ENCODE measurements at places on chromosomes 11 and 22.
A peak's percentile ranks its signal among the peaks of the same experiment; 100 is the strongest.

DNA sequence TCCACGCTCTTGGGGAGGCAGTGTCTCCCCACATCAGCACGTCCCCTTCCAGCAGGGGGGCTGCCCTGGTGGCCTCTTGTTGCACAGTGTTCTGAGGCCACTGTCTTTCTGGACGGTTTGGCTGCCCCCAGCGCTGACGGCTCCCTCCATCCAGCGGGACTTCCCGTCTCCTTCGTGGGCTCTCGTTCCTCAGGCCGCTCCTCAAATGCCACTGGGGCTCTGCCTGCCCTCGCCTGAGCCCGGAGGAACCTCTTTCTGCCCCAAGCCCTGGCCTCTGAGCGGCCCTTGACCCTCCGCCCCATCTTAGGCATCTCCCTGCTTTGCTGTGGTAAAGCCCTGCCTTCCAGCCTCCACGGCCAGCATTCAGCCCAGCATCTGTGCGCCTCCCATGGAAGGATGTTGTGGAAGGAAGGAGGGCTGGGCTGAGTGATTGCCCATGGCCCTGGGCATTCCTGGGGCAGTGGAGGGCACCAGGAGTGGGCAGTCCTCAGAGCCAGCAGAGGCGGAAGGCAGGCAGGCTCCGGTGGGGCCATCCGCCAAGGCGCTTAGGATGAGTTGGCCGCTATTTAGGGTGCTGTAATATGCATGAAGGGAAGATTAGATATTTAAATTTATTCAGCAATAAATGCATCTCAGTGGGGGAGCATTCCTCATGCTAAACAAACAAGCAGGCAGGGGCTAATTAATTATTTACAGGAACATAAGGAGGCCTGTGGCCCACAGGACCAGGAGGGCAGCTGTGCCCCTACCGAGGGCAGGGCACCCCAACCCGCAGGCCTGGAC, 17.8 kb downstream of the OTUB1 start:
- no peak for DNase-seq

DNA sequence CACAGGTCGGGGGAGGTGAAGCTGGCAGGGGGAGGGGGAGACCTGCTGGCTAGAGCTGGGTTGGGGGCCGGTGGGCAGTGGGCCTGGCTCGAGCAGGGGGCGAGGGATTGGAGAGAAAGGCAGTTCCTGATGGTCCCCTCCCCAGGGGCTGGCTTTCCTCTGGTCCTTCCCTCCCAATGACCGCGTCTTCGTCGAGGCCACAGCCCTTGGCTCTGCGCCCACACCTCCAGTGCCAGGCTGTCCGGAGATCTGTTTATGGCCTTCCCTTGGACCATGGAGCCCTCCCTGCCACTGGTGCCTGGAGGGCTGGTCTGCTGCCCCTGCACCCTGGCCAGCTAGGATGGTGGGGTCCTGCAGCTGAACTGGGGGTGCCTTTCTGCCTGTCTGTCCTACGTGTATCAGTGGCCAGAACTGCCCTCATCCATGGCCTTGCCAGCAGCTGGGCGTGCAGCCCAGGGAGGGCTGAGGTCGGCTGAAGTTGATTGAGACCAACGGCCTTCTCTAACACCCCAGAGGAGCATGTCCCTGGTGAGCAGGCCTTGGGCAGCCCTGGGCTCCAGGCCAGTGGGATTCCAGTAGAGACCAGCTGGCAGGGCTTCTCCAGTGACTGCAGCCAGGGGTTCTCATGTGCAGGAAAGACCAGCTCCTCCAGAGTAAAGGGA, 12.3 kb downstream of the TANGO2 start:
- no peak for DNase-seq

- no peak for DNase-seq
Observed at GRCh38 chr11:109680127-109680526, 258.1 kb downstream of the C11orf87 start.

DNA sequence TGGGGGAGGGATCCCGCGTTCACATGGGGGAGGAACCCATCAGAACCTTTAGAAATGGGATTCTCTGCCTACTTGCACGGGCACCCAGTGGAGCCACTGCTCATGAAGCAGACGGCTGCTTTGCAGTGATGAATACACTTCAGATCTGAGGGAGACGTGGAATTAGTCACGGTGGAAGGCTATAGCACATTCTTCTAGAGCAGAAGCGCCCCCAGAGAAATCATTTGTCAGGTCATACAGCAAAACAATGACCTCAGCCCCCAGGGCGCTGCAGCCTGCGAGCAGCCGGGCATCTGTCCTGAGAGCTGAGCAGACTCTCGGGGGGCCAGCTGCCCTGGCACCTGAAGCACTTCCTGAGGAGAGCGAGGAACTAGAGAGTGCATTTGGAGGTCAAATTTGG, 12.7 kb downstream of the TP53AIP1 start:
- no peak for DNase-seq

DNA sequence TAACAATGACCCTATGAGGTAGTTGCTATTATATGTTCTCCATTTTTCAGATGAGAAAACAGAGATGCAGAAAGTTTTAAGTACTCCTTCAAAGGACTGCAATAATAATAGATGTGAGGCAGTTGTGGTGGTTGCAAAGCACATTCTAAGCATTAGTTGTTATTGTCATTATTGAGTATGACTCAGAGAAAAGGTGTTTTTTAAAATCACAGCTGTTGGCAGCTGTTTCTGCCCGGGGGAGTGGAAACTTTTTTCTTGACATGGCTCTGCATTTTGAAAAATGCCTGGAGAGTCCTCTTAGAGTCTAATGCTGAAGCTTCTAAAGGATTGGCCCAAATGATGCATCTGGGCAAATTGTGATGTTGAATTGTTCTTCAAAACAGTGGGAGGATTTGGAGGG, 244.5 kb upstream of the MPPED2 start:
- DNase-seq, result no peak

- DNase-seq, result no peak
Observed at GRCh38 chr11:23221366-23221765, 361.1 kb upstream of the CCDC179 start.

DNA sequence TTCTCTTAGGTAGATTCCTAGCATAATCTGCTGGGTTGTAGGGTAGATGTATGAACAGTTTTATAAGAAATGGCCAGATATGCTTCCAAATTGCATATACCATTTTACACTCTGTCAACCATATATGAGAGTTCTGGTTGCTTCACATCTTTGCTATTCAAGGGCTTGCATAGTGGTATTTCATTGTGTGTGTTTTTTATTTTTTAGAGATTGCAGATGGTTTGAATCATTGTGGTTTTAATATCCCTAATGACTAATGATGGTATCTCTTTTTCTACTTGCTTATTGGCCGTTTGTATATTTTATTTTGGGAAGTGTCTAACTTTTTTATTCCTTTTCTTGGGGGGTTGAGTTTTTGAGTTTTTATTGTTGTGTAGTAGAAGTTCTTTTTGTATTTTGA, 26.9 kb downstream of the RNF214 start:
- DNase-seq, result no peak

GRCh38 chr11:113394919-113395318, 7.3 kb downstream of the ANKK1 start:
- DNase-seq, result no peak

DNA sequence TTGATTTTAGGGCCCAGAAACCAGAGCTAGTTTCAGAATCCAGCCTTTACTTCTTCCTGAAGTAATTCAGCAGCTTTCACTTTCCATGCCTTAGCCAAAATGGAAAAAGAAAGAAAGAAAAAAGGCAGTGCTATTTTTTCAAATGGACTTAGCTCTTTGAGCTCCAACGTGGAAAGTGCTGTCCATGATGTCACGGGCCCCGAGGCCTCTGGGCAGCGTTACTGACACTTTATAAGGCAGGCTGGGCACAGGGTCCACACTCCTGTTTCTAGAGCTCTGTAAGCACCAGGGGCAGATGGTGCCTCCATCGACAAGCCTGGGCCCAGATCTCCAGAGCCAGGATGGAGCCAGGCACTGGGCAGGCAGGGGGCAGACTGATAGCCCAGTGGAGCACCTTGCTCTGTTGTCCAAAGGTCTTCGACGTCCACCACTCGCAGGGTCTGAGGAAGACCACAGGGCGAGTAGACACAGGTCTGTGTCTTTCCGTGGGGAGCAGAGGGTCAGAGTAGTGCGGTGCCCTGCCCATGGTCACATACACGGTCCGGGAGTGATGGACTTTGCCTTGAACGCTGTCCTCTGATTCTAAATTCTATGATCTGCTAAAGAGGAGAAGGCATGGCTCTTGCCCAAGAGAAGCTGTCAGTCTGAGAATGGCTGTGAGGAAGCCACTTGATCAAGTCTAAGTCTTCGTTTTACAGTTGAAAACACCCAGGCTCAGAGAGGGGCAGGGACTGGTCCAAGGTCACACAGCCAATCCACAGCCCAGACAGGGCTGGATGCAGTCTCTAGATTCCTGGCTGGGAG, 22.0 kb upstream of the WNT11 start:
- DNase-seq, result no peak

GRCh38 chr11:21896216-21896615, 296.7 kb upstream of the ANO5 start:
- peak; percentile 46 for DNase-seq

- no peak for DNase-seq
Observed at GRCh38 chr11:117668321-117668751, 128.7 kb downstream of the DSCAML1 start.

DNA sequence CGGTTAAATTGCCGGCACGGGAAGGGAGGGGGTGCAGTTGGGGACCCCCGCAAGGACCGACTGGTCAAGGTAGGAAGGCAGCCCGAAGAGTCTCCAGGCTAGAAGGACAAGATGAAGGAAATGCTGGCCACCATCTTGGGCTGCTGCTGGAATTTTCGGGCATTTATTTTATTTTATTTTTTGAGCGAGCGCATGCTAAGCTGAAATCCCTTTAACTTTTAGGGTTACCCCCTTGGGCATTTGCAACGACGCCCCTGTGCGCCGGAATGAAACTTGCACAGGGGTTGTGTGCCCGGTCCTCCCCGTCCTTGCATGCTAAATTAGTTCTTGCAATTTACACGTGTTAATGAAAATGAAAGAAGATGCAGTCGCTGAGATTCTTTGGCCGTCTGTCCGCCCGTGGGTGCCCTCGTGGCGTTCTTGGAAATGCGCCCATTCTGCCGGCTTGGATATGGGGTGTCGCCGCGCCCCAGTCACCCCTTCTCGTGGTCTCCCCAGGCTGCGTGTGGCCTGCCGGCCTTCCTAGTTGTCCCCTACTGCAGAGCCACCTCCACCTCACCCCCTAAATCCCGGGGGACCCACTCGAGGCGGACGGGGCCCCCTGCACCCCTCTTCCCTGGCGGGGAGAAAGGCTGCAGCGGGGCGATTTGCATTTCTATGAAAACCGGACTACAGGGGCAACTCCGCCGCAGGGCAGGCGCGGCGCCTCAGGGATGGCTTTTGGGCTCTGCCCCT, 529 bp upstream of the CCND1 start:
- no peak for DNase-seq

GRCh38 chr11:34425867-34426266, 12.9 kb upstream of the CAT start:
- DNase-seq, result no peak

GRCh38 chr11:73091521-73092305, 50.4 kb downstream of the FCHSD2 start:
- DNase-seq, result no peak

DNA sequence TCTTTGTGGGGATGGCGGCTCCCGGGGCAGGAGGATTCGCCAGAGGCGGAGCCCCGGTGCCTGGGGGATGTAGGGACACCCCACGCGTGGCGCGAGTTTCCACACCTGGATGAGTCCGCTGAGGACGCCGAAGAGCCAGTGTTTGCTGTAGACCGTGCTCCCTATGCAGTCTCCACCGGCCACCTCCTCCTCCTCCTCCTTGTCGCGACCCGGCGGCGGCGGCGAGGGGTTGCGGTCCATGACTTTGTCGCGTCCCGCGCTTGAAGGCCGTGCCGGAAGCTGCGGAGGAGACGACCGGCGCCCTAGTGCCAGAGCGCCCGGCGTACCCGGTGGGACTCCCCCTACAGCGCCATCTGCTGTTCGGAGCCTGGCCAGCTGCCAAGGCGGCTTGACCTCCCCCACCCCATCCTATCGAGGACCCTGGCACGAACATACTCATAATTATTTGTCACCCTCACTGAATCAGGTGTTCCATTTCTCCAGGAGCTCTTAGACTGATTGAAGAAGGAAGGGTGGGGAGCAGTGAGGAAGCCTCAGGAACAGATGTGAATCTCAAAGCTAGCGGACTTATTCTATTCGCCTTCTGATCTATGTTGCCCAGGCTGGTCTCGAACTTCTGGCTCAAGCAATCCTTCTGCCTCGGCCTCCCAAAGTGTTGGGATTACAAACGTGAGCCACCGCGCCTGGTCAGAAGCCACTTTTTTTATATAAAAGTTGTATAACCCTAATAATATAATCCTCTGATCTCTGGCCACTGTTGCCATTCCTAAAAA, at the start of gene SAAL1:
Gene SAAL1, minus strand, starts transcription at position 281 of the 773 bp plus-strand sequence. Its CDS starts 41 bp downstream, at position 240.
- DNase-seq, result peak; percentile 90

DNA sequence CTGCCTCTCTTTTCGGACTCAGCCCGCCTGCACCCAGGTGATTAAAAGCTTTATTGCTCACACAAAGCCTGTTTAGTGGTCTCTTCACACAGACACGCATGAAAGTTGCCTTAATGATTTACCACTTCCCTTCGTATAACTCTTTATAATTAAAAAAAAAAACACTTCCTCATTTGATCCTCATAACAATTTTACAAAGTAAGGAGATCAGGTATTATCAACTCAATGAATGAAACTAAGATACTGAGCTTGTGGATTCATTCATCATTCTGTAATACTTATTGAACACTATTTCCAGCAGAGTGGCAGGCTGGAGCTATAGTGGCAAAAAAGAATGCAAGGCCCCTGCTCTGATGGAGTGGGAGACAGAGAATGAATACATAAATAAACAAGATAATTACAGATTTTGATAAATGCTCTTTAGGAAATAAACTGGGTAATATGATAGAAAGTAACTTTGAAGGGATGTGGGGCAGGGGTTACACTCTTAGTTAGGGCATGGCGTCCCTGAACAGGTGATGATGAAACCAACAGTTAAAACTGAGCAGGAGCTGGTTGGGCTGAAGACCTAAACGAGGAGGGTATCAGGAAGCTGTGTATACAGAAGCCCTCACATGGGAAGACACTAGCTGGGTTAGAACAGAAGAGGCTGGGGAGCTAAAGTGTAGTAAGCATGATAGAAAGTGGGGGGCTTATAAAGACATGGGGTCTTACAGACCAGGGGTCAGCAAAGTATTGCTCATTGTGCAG, 5.4 kb upstream of the CRTAM start:
- no peak for DNase-seq

DNA sequence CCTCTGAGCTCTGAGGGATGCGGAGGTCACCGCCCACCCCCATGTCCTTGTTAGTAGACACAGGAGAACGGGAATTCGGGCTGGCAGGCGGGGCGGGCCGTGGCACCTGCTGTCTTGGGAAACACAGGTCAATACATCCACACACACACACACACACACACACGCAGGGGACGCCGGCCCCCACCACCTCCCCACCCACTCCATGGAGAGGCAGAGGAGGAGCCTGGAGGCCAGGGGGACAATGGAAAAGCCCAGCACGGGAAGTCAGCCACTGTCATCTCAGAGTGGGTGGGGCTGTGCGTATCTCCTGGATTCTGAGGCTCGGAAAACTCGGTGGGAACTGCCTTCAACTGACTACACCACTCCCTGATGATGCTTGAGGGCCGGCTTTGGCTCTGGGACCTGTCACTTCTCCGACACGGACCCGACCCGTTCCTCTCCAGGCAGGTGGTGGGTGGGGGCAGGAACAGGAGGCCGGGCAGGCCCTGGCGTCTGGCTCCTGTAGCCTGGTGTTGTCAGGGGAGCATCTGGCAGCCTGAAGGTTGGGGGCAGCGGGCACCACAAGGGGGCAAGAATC, 18.5 kb upstream of the TMEM184B start:
- DNase-seq, result peak; percentile 55

GRCh38 chr11:79543101-79543500, 102.3 kb upstream of the TENM4 start:
- no peak for DNase-seq

All from NCI-H1417 (cell line).